Activated CD4-positive, alpha-beta T cell treated with anti-CD3 and anti-CD28 coated beads, Interleukin-2, Interleukin-6, amounts not matched to agents 100 ng/mL and 50 ng/mL, durations not matched to agents 16 hours and 8 hours (primary cell): ENCODE measurements at places on chromosomes 3 and 15.

- DNase-seq = no peak
Observed at GRCh38 chr3:18127174-18127858, 297.8 kb downstream of the SATB1 start.

DNA sequence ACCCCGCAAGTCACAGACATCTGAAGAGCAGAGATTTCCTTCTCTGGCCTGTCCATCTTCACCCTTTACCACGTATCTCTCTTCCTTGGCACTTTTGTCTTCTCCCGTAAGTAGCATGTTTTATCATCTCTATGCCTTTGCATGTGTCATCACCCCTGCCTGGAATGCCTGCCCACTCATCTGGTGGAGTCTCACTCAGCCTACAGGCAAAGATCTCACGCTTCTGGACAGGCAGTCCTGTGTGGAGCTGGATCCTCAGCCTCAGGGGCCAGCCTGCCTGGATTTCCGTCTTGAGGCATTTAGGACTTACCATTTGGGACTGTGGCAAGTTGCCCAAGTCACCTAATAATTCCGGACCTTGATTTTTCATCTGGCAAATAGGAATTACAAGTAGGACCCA is 114.3 kb upstream of the CACNA2D3 start:
- DNase-seq = no peak

DNA sequence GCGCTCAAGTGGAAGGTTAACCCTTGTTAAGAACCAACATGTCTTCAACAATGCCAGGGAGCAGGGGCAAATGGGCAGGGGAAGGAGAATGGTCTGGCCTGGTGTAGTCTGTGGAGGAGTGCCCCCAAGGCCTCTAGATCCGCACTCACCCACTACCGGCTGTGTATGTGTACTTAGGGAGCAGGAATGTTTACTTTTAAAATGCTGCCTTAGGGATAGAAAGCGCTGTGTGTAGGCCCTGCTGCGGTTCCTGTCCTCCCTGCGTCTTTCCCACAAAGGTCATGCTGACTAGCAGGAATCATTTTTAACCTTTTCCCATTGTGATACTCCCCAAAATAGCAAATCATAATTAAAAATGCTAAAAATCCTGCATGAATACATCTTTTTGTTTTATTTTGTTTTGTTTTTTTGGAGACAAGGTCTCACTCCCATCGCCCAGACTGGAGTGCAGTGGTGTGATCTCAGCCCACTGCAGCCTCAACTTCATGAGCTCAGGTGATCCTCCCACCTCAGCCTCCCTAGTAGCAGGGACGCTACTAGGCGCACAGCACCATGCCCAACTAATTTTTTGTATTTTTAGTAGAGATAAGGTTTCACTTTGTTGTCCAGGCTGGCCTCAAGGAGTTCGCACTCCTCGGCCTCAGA is 35.9 kb upstream of the CEMIP start:
- DNase-seq = no peak

DNA sequence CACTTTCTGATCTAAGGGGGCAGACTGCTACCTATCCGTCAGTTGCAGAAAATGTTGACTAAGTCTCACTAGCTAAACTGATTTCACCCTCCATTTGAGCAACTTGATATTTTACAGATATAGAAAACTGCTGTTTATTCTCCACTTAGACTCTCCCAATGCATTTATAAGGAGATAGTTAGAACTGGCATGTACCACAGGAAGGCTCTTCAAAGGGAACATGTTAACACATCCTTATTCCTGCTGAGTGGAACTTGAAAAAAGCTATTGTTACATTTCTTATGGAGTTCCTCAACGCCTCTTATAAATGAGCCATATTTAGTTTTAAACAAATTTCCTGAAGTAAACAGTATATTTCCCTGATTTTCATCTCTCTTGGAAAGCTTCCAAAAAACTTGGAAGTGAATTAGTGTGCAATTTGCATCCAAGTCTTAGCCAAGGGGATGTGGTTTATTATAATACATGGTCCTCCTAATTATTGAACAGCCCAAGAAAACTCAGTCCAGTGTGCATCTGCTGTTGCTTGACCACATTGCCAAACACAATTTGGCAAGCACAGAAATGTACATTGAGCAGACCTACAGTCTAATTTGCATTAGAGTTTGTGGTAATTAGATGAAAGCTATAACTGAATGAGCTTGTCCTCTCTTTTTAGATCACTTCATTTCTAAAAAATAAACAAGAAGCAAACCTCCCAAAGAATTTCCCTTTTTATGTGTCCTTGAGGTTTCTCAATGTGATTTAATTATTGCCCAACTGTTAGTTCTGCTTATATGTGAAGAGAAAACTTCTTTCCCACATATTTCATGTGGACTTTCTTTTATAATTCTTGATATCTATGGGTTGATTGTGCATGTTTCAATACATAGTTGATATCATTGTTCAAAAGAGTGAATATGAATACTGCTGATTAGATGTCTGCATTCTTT is 72.6 kb upstream of the DPH6 start:
- no peak for DNase-seq

GRCh38 chr3:111481551-111481950 is 60.4 kb upstream of the CD96 start:
- DNase-seq = no peak

- DNase-seq = no peak
Observed at GRCh38 chr3:174438501-174439145, 420.5 kb upstream of the NAALADL2 start.

GRCh38 chr15:88830016-88830415 is 26.8 kb downstream of the ACAN start:
- DNase-seq = no peak

DNA sequence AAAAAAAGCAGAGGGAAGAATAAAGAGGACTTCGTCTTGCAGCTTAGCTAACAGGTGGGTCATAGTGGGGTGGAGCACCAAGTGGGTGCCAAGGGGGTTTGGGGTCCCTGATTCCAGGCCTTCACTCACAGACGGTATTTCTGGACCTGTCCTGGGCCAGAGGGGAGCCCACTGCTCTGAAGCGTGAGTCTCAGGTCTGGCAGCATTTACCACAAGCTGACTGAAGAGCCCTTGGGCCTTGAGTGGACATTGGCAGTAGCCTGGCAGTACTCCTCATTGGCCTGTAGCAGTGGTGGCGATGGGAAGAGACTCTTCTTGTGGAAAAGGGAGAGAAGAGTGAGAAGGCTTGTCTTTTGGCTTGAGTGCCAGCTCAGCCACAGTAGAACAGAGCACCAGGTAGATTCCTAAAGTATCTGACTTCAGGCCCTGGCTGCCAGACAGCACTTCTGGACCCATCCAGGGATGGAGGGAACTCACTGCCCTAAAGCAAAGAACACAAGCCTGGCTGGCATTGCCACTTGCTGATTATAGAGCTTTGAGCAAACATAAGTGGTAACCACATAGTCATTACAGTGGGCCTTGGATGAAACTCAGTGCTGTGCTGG is 72.9 kb downstream of the GLDN start:
- no peak for DNase-seq

- no peak for DNase-seq
Observed at GRCh38 chr15:101004986-101005747, 86.0 kb downstream of the LRRK1 start.

DNA sequence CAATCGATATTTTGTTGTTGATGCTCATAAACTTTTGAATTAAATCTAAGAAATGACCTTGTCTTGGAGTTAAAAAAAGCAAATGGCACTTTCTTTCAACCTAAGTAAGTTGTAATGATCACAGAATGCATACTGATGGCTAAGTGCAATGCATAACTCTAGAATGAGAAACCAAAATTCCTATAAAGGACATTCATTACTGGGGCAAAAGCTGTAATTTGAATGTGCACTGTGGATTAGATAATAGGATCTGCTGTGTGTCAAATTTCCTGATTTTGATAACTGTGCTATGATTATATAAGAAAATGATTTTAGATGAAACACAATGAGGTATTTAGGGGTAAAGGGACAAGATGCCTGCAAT is 14.3 kb downstream of the SIAH2 start:
- DNase-seq = no peak

- DNase-seq = no peak
Observed at GRCh38 chr3:189001559-189001958, 170.2 kb upstream of the TPRG1 start.

DNA sequence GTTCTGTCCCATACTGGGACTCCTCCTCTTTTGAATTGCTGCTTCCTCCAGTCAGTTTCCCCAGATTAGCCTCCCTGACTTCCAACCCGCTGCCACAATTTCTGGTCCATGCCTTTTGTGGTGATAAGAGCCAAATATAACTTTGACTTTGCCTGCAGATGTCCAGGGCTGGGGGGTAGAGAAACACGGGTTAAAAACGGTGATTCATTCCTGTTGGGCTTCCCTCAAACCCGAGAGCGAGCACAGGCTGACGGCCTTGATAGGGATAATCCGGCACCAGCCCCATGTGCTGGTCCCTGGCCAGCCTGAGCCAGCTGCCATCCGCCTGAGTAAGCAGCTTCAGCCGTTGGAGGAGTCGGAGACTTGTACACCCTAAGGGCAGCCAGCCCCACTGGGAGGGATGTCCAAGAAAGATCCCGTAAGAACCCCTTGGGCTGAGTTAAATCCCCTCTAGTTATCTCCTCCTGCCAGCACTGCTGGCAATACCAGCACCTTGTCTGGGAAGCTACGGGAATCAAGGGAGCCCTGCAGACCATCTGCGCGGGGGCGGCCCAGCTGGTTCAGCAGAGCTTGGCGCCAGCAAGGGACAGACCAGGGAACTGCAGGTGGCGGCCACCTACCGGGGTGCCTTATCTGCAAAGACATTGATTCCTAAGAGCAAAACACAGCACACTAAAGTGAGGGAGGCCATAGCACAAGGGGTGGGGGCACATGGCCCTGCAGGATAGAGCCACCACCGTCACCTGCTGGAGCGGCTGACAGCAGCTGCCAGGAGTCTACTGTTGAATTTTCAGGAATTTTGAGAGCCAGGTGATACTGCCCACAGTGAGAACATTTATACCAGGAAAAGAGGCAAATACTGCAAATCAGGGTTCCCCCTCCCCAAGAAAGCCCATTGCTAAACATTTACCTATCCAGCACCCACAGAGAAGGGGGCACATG is 18.1 kb downstream of the CSPG4 start:
- peak; percentile 12 for DNase-seq

GRCh38 chr3:193016437-193016901 is 98.8 kb upstream of the MB21D2 start:
- DNase-seq = no peak

GRCh38 chr3:107753494-107753893 is 230.7 kb downstream of the BBX start:
- DNase-seq = peak; percentile 42

DNA sequence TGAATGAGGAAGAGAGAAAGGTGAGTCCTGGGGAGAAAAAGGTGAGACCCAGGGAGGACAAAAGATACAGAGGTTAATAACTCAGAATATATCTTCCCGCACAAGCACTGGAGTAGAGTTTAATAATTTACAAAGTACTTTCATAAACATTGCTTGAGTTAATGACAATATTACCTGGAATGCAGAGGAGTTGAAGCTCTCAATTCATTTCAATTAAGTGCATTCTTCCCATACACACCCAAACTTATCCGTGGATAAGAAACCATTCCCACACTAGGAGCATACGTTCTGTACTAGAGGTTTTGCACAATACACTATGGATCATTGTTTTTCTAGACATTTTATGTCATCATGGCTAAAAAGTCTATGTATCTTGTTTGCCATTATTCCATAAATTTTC is 23.3 kb upstream of the KNG1 start:
- no peak for DNase-seq

GRCh38 chr15:89926158-89926557 is 13.4 kb upstream of the ARPIN start:
- no peak for DNase-seq

GRCh38 chr3:86225461-86225860 is 765.5 kb downstream of the VGLL3 start:
- no peak for DNase-seq

DNA sequence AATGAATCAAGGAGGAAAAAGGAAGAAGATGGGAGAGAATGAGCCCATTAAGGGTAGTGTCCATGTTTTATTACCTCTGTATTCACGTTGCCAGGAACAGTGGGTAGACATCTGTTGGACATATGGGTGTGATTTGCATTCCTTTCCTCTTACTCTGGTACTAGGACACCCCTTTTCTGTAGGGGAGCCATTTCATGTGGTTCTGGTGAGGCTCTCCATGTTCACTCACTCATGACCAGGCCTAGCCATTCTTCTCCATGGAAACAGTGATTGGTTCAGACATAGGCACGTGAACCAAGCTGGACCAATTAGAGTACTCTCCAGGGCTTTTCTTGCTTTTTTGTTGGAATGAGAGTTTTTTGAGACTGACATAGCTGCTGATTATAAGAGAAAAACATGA is 39.6 kb upstream of the PDCD6IP start:
- DNase-seq = no peak

- DNase-seq = peak; percentile 70
Observed at GRCh38 chr3:112132975-112133448, at the start of gene GCSAM. Gene GCSAM (minus strand): TSS chr3:112133248. CDS start chr3:112133120, 128 bp downstream.

DNA sequence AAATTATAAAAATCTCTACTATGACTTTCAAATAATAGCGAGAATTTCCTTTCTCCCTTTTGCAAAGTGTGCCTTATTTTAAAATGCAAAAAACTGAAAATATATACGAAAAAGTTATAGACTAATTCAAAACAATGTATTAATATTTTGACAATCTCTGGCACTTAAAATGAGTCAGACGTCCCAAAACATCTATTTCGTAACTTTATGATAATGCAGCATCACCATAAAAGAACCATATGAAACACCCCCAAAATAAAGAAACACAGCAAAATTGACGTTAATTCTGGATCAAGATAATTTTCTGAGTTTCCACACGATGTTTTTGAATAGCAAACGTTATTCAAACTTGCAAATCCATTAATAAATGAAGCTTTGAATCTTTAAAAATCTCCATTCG is 1.0 kb downstream of the COPS2 start:
- DNase-seq = no peak

GRCh38 chr15:47787875-47788274 is 70.6 kb downstream of the SEMA6D start:
- no peak for DNase-seq

DNA sequence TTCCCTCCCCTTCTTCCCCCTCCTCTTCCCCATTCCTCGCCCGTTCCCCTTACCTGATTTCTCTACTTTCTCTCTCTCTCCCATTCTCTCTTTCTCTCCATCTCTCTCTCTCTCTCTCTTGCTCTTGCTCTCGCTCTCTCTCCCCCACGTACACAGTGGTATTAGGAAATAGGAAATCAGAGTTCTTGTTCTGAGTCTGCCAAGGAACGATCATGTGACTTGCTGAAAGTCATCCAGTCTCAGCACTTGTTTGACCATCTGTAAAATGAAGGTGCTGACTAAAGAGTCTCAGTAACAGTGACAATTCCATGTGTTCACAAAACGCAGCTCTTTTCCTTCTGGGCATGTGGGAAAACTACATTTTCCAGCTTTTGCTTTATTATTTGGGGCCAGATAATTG is 445.0 kb upstream of the TGFBR2 start:
- DNase-seq = no peak
